Stimulated activated CD4-positive, alpha-beta T cell treated with anti-CD3 and anti-CD28 coated beads, Interleukin-2, amount 100 ng/mL, for 48 hours (primary cell): ENCODE measurements at places on chromosomes 16 and 17.

- DNase-seq = no peak
Observed at GRCh38 chr16:50185005-50185505, 31.9 kb downstream of the TENT4B start.

DNA sequence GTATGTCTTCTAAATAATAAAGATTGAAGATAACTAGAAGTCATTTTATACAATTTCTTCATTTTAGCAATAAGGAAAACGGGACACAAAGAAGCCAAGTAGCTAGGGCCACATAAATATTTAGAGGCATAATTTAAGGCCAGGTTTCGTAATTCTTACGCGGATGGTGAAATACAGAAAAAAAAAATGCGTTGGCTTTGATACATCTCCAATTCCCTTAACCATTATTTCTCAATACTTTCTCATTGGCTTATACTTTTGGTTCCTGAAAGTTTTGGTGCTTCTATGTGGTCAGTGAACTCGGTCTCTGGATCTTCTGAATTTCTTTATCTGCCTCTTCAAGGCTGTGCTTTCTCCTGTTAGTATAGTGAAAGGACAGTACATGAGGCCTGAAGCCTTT is 888.1 kb downstream of the KCNJ2 start:
- DNase-seq = no peak

DNA sequence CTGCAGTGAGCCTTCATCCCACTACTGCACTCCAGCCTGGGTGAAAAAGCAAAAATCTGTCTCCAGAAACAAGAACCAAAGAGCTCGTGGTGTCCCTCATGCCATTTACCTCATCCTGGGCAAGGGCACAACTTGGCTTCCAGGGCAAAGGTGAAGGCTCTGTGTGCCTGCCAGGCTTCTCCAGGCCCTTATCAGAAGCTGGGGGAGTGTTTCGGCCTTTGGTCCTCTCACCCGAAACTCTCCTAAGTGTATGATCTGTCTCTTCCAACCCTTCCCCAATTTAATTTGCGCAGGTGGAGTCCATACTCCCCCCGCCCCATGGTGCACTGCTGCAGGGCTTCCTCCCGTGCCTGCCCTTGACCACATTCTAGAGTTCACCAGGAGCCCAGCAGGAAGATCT is 1.1 kb downstream of the CES2 start:
- no peak for DNase-seq

- no peak for DNase-seq
Observed at GRCh38 chr16:10862438-10862837, 14.6 kb upstream of the CIITA start.

- no peak for DNase-seq
Observed at GRCh38 chr17:9936095-9936494, 31.0 kb upstream of the RCVRN start.

DNA sequence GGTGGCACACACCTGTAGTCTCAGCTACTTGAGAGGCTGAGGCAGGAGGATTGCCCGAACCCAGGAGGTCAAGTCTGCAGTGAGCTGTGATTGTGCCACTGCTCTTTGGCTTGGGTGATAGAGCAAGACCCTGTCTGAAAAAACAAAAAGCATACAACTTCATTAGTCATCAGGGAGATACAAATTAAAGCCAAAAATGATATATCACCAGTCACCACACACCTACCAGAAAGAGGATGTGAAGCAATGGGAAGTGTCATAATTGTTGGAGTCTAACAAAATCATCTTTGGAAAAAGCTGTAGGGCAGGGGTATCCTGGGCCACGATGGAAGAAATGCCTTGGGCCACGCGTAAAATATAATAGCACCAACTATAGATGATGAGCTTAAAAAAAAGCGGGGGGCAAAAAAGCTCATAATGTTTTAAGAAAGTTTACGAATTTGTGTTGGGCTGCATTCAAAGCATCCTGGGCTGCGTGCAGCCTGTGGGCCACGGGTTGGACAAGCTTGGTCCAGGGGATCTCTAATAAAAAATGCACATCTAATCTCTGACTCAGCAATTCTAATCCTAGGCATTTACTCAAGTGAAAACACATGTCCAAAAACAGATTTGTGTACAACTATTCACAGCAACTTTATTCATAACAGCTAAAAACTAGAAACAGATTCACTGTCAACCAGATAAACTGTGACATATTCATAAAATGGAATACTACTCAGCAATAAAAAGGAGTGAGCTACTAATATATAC is 65.9 kb downstream of the HIC1 start:
- DNase-seq = no peak

GRCh38 chr17:2816688-2817087 is 20.4 kb downstream of the RAP1GAP2 start:
- DNase-seq = no peak

DNA sequence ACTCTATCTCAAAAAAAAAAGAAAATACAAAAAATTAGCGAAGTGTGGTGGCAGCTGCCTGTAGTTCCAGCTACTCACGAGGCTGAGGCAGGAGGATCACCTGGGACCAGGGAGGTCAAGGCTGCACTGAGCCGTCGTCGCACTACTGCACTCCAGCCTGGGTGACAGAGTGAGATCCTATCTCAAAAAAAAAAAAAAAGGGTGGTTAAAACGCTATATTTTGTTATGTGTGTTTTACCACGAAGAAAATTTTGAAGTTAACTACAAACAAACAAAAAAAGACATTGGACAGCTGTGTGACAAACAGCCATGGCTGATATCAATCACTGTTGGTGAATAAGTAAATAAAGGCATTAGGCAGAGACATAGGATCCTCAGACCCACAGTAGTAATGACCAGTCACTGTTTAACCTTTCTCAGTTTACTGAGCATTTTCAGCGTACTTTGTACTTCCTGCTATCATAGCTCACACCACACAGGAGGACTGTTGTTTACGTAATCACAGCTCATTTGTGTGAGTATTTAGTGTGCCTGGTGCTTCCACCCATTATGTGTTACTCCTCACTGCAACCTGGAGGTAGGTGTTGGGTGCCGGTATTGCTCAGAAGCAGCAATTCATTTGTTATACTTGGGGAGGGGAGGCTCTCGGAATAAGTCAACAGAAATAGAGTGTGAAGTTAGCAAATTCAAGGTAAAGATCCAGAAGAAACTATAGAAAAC is 55.4 kb downstream of the COPRS start:
- DNase-seq = no peak

- DNase-seq = no peak
Observed at GRCh38 chr17:74697515-74697914, 15.2 kb downstream of the CD300LF start.

- no peak for DNase-seq
Observed at GRCh38 chr17:63785556-63785955, 11.6 kb downstream of the DDX42 start.

DNA sequence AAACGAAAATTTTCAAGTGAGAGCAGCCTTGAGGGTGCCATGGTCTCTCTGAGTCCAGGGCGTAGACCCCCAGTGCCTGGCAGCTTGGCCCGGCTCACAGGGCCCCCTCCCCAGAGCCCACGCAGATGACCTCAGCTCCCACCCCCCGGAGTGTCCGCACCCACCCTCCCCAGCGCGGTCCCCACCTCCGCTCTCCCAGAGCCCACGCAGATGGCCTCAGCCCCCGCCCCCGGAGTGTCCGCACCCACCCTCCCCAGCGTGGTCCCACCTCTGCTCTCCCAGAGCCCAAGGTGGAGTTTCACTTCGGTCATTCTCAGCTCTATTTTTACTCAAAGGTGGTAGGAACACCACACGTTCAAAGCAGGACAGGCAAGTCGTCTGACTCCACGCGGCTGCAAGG is 13.9 kb downstream of the ABR start:
- no peak for DNase-seq

- DNase-seq = no peak
Observed at GRCh38 chr16:74560912-74561311, 46.0 kb downstream of the GLG1 start.

GRCh38 chr16:75868636-75869632 is 142.6 kb upstream of the CPHXL start:
- DNase-seq = no peak
